ENCODE measurements at places on chromosomes 6 and 20. TPM values are rescaled to one million over a fixed set of nuclear protein-coding genes. Genes with fewer than 3 reads are reported as not detected.

DNA sequence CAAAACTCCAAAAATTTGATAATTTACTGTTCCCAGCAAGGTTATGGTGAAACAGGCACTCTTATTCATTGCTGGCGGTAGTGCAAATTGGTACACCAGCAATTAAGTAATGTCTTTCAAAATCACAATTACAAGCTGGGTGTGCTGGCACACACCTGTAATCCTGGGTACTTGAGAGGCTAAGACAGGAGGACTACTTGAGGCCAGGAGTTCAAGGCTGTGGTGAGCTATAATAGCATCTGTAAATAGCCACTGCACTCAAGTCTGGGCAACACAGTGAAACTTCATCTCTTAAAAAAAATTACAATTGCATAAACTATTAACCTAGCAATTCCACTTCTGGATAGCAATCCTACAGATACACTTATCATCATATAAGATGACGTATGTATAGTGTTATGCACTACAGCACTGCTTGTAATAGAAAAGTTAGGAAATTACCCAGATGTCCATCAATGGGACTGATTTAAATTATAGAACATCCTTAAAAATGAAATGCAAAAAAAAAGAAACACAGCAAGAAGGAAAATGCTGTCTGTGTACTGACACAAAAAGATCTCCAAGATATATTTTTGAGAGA, 31.4 kb downstream of the NCOA6 start:
- no peak for DNase-seq

DNA sequence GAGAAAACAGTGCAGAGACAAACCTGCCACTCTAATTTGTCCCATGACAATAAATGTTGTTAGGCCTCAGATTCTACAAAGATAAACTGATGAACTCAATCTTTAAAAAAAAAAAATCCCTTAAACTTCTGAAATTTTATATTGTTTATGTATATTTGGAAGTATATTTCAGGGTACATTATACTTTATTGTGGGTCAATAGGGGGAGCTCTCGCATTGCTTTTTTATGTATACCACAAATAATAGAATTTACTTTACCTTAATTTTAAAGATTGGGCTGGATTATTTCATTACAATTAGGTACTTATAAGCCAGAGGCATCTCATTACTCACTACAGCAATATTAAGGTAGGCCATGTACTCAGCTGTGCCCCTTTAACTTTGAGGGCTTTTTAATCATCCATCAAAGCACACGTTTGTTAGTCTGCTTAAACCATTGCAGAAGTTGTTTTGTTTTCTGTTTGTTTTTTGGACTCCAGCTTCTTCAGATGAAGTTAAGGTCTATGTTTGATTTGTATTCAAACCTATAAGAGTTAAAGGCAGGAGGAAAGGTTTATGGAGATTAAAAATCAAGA, 56.3 kb upstream of the EYA4 start:
- no peak for DNase-seq

SLC17A3 gene
- polyA plus RNA-seq, result 0.43 TPM

GRCh38 chr20:48770700-48771442, 56.9 kb downstream of the PREX1 start:
- no peak for DNase-seq

BHLHE23 gene
- polyA plus RNA-seq, result not detected

GRCh38 chr6:39453241-39453640, 130.7 kb upstream of the KCNK16 start:
- no peak for DNase-seq
